ENCODE measurements at places on chromosomes 16 and 17.

GRCh38 chr17:60330731-60331130 lies 61.2 kb downstream of the USP32 start:
- peaks cover 3% of the 10 kb centered on the region for H3K36me3 ChIP-seq
- no peak overlapping the region for H3K27ac ChIP-seq
- H3K4me3 ChIP-seq: no peak overlapping the region
- no peaks in the 10 kb centered on the region for H3K27me3 ChIP-seq
- DNase-seq: no peak

GRCh38 chr17:79323566-79323965 lies 248.9 kb downstream of the ENGASE start:
- H3K27ac ChIP-seq: no peak overlapping the region
- H3K4me3 ChIP-seq: no peak overlapping the region
- H3K4me1 ChIP-seq: no peaks in the 10 kb centered on the region
- peaks cover 70% of the 10 kb centered on the region for H3K27me3 ChIP-seq

DNA sequence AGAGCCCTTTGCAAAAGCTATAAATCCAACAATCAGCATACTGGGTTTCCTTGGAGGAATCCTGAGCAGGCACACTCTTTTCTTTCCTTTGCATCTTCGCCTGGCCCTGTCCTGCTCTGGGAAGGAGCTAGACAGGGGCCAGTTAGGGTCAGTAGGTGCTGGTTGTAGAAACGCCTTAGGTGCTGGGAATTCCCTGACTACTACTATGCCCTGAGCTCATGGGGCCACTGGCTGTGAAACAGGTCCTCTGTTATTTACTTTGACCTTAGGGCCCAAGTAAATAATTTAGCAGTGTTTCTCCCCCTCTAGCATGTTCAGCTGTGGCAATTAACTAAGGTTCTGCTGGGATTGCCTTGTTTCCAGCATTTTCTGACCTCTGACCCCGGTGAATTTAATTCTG lies 15.8 kb upstream of the WSCD1 start:
- H3K4me3 ChIP-seq: no peak overlapping the region
- no peak for DNase-seq

GRCh38 chr17:57674894-57675293 lies 70.2 kb downstream of the CCDC182 start:
- H3K36me3 ChIP-seq: peaks cover 4% of the 10 kb centered on the region
- no peak overlapping the region for H3K4me3 ChIP-seq
- H3K4me1 ChIP-seq: peaks cover 39% of the 10 kb centered on the region
- no peak for DNase-seq
- no peaks in the 10 kb centered on the region for H3K27me3 ChIP-seq

DNA sequence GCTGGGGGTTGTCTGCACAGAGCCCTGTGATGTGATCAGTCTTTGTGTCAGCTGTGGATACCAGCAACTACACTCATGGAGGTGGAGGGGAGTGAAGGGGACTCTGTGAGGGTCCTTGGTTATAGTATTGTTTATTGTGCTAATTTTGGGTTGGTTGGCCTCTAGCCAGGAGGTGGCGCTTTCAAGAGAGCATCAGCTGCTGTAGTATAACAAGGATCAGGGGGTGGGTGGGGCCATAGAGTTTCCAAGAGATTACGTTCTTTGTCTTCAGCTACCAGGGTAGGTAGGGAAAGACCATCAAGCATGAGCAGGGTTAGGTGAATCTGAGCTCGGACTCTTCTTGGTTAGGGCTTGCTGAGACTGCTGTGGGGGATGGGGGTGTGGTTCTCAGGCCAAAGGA lies 97.1 kb upstream of the HS3ST3A1 start:
- H3K27ac ChIP-seq: no peak overlapping the region
- H3K4me3 ChIP-seq: no peak overlapping the region
- peaks cover 7% of the 10 kb centered on the region for H3K36me3 ChIP-seq
- H3K27me3 ChIP-seq: no peaks in the 10 kb centered on the region
- DNase-seq: no peak
- no peaks in the 10 kb centered on the region for H3K4me1 ChIP-seq

DNA sequence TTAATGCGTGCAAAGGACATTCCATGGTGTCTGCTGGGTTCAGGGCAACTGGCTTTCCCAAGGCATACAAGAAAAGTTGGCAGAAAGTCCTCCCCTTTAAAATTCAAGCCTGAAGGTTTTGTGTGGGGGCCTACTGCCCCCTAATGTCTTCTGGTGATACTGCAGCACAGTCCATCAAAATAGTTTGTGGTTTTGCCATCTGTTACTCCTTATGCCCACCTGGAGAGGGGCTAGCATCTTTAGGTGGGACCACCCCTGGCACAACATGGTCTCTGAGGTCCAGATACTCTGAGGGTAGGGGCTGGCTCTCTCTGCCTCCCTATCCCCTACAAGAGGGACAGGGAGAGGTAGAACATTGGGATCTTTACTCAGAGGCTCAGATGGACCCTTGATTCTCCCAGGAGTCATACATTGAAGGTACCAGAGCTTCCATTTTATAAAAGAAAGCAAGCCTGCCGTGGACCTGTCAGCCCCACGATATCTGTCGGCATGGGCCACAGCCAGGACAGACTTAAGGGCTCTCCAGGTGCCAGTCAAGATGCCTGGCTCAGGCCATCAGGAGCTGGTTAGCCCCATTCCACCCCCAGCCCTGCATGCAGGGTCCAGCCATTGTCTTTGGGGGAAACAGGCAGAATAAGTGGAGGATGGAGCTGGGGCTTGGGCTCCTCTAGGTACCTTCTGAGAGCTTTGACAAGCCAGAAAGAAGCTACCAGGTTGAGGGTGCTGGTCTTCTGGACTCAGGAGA lies 6.3 kb downstream of the ESRP2 start:
- peaks cover 1% of the 10 kb centered on the region for H3K4me1 ChIP-seq
- no peak overlapping the region for H3K27ac ChIP-seq
- peak overlapping the region; percentile 59 for H3K4me3 ChIP-seq
- peaks cover under 1% of the 10 kb centered on the region for H3K36me3 ChIP-seq
- H3K27me3 ChIP-seq: peaks cover 22% of the 10 kb centered on the region
- no peak for DNase-seq

GRCh38 chr17:81461607-81462500 lies 50.7 kb downstream of the ACTG1 start:
- DNase-seq: no peak
- peaks cover 4% of the 10 kb centered on the region for H3K27me3 ChIP-seq
- no peak overlapping the region for H3K4me3 ChIP-seq
- H3K4me1 ChIP-seq: peaks cover 17% of the 10 kb centered on the region
